ENCODE measurements at places on chromosomes 6 and 20. TPM values are rescaled to one million over a fixed set of nuclear protein-coding genes. Genes with fewer than 3 reads are reported as not detected.

DNA sequence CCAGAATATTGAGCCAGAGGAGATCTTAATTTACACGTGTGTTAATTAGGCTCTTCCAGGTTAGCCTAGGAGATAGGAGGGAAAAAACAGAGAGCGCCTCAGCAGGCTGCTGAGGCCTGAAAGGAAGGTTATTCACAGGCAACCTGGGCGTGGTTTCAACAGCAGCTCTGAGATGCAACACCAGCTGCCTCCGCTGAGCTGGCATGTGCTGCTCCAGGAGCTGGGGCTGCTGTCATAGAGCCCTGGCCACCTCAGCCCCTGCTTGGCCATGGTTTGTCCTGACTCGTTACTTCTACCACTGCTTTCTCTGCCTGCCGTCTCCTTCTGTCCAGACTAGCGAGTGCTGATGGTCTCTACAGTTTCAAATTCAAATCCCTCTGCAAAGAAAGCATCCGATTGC, 32.4 kb upstream of the RPP40 start:
- no peak for DNase-seq

DNA sequence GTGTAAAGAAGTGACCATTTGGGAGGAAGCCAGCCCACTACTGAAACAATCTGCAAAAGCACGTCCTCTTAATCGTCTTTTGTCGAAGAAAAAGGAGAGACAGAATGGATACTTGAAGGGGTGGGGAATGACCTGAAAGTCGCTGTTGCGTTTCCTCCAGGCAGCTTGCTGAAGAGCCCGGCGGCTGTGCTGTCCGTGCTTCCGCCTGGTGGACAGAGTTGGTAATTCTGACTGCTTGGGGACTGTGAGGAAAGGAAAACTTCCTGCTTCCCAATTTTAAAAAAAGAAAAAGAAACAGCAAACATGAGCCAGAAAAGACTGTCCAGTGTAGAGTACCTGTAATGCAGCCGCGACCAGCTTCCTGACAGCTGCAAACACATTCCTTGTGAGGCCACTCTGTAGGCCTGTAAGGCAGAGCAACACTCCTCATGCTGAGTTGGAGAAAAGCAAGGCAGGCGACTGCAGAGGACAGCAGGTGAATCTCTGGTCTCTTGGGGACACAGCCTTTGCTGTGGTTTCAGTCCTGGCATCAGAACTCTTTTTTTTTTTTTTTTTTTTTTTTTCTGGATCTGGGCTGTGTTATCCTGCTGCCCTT, 251.1 kb upstream of the TBX18 start:
- peak; percentile 59 for DNase-seq

GRCh38 chr6:6798448-6798860, 209.9 kb downstream of the LY86 start:
- no peak for DNase-seq

- DNase-seq = peak; percentile 18
These were observed 30.5 kb downstream of the MDGA1 start for GRCh38 chr6:37667050-37667814.

GRCh38 chr6:41224800-41225199, 3.3 kb upstream of the TREML4 start:
- no peak for DNase-seq

GRCh38 chr6:105780146-105780860, 305.8 kb upstream of the PRDM1 start:
- no peak for DNase-seq

- no peak for DNase-seq
These were observed 232.9 kb downstream of the SAMD5 start for GRCh38 chr6:147741389-147741788.

DNA sequence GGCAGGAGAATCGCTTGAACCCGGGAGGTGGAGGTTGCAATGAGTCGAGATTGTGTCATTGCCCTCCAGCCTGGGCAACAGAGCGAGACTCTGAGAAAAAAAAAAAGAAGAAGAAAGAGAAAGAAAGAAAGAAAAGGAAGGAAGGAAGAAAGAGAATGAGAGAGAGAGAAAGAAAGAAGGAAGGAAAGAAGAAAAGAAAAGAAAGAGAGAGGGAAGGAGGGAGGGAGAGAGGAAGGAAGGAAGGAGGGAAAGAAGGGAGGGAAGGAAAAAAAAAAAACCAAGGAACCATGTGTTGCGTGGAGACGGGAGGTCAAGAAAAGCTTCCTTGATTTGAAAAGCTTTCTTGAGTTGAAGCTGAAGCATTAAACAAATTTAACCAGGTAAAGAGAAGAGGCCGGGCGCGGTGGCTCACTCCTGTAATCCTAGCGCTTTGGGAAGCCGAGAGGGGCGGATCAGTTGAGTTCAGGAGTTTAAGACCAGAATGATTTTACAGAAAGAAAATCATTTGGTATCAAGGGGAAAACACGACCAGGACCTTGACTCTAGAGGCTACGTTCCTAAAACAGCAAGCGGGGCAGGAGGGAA, 90.5 kb upstream of the PRSS16 start:
- DNase-seq = no peak

GRCh38 chr6:98946879-98947410, 801 bp downstream of the FBXL4 start:
- DNase-seq = peak; percentile 19

DNA sequence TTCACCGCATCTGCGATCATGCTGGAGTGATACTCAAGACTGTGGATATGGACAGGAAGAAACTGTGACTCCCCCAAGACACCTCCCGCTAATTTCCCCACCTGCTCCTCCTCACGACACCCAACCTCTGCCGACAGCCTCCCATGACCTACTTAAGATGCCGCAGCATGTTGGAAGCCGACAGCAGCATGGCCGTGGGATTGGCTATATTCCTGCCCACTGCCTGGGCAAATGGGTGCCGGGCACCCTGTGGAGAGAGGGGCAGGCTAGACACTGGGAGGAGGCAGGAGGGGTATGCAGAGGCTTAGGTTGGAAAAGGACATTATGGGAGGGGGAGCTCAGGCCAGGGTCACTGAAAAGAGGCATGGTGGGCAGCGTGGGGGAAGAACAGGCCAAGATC, 4.5 kb downstream of the IDH3B start:
- no peak for DNase-seq

DNA sequence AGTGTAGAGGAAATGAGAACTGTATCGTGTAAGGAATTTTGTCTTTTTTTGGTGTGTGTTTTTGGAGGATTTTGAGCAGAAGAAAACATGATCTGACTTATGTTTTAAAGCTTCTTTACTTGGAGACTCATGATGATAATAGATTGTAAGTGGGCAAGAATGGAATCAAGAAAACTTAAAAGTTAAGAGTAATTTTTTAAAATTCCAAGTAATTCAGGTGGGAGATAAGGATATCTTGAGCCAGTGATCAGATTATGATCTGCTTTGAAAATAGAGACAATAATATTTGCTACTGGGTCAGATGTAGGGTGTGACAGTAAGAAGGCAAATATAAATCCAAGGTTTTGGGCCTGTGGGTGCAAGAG, 734 bp downstream of the ZSCAN26 start:
- DNase-seq = no peak

DNA sequence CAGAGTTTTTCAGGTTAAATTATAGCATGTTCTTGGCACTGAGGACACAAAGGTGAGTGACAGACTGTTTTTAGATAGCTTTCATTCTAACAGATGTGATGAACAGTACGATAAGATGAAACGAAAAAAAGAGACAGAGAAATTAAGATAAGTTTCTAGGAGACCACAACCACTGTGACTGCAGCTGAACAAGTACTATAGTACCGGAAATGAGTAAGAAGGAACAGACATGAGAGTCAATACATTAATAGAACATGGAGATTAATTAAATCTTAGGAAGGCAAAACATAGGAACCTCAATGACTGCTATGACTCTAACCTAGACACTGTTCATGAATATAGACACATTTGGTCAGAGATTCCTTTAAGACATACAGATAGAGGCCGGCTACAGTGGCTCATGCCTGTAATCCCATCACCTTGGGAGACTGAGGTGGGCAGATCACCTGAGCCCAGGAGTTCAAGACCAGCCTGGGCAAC, 40.2 kb downstream of the HBS1L start:
- DNase-seq = no peak

- DNase-seq = peak; percentile 74
These were observed 62.2 kb downstream of the ARFGEF2 start for GRCh38 chr20:48983423-48984400.

GRCh38 chr20:30502670-30503069, 754.8 kb upstream of the DEFB115 start:
- no peak for DNase-seq

GRCh38 chr6:3039384-3039783, 28.9 kb upstream of the RIPK1 start:
- no peak for DNase-seq

GRCh38 chr6:139649732-139650131, 275.3 kb upstream of the CITED2 start:
- no peak for DNase-seq

- no peak for DNase-seq
These were observed 689 bp upstream of the BLOC1S5 start for GRCh38 chr6:8064638-8065518.

DNA sequence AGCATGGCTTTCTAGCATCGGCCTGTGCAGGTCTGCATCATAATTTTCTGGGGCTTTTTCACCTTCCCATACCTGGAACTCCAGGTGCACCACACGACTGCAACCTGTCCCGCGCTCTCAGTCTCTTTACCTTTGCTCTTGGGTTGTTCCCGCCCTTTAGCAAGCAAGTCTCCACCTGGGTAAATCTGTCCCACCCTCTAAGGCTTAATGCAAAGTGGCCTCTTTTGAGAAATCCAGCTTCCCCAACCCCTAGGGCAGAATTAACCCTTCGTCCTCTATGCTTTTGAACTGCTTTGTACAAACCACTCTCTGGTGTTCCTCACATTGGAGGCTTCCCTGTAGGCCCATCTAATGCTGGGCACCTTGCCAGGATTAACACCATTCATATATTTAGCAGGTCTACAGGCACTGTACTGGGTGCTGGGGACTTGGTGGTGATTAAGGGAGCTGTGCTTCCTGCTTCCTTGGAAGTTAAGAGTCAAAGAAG, 2.8 kb downstream of the ITPR3 start:
- DNase-seq = no peak

GRCh38 chr6:45105170-45105820, 222.8 kb upstream of the RUNX2 start:
- no peak for DNase-seq

- DNase-seq = no peak
These were observed 186.6 kb downstream of the DOK5 start for GRCh38 chr20:54661880-54662465.

DNA sequence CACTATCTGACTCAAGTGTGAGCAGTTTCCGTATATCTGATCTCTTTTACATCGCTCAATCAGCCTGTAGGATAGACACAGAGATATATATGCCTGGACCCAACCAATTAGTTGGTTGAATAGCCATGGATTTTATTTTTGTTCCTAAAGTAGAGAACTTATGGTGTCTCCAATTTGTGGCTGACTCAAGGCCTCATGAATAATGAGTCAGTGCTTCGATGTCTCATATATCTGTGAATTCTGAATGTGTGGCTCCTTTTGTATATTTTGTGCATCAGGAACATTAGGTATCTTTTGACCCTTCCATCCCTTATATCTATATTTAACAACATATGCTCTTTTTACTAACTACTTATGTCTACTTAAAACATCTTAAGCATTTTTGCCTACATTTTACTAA, 64.5 kb downstream of the OR2B2 start:
- DNase-seq = no peak

GRCh38 chr6:109623288-109623687, 67.7 kb downstream of the AK9 start:
- DNase-seq = no peak

DNA sequence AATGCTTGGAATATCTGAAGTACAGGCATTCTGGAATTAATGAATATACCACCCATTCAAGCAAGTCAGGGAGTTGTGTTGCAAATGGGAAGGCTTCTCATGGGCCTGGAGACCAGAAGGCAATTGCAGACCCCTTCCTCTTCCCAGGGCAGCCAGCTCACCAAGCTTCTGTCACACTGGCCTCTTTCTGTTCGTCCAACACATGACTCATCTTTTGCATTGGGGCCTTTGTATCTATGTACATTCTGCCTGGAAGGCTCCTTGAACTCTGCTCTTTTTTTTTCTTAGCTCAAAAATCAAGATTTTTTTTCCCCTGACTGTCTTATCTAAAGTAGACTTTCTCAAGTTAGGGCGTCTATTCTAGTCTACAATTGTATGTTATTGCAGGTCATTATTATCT, 132.9 kb upstream of the MYLIP start:
- DNase-seq = no peak

The HLA-DRA gene
- total RNA-seq = 375 TPM

The SLC44A4 gene
- 457 TPM for total RNA-seq

The GMPR gene
- 10.4 TPM for total RNA-seq

The BANF2 gene
- total RNA-seq = not detected

The KCNK15 gene
- total RNA-seq = 14.2 TPM

The SERINC3 gene
- total RNA-seq = 120 TPM

The PRDM1 gene
- 16.9 TPM for total RNA-seq

The OGFR gene
- total RNA-seq = 50.8 TPM

The KCNS1 gene
- 11.2 TPM for total RNA-seq
